Fibroblast of skin of abdomen (primary cell): ENCODE measurements at places on chromosomes 3 and 15.

DNA sequence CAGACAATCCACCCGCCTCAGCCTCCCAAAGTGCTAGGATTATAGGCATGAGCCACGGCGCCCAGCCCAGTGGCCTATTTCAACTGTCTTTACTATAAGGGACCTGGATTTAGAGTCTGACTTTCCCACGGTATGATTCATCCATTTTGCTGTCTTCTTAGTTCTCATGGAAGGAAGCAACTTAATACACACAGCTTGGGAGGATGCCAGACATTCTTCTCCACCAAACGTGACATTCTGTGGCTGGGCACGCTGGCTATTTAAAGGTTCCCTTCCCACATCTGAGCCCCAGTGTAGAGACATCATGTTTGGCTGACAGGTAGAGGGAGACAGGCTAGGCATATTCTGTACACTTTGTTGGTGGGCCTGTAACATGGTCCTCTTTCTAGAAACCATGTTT is 26.2 kb downstream of the FAM43A start:
- peak; percentile 89 for DNase-seq

DNA sequence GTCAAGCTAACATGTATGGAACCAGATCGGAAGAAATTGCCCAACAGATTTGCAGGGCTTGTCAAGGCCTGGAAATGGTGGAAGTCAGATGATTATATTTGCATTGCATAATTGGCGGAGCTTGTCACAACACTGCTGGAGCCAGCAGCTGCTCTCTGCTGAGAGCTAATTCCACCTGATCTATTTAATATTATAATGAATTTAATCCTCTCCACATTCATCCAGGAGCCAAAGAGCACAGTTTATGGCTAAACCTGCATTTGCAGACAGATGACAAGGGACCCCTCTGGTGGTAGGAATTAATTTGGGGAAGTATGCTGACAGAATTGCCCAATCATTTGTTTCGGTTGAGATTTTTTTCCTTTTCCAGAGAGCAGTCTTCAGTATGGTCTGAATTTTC is 730.2 kb downstream of the TUSC7 start:
- DNase-seq, result peak; percentile 46

DNA sequence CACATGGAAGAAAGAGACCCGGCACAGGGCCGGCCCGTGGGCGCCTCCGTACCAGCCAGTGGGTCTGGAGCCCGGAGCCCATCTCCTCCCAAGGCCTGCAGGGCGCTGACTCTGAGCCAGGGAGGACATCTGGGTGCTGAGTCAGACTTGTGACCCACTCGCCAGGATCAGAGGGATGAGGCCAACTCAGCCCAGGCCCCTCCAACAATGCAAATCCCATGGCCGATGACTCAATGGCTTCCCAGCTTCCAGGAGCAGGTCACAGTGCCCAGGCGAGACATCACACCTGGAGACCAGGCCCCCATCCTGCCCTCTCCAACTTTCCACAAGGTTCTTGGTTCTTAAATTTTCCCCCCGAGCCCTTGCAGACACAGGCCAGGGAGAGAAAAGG is 95.1 kb downstream of the LRIG1 start:
- DNase-seq, result peak; percentile 64

- DNase-seq, result no peak
Observed at GRCh38 chr15:57306944-57307411, 69.3 kb upstream of the CGNL1 start.

DNA sequence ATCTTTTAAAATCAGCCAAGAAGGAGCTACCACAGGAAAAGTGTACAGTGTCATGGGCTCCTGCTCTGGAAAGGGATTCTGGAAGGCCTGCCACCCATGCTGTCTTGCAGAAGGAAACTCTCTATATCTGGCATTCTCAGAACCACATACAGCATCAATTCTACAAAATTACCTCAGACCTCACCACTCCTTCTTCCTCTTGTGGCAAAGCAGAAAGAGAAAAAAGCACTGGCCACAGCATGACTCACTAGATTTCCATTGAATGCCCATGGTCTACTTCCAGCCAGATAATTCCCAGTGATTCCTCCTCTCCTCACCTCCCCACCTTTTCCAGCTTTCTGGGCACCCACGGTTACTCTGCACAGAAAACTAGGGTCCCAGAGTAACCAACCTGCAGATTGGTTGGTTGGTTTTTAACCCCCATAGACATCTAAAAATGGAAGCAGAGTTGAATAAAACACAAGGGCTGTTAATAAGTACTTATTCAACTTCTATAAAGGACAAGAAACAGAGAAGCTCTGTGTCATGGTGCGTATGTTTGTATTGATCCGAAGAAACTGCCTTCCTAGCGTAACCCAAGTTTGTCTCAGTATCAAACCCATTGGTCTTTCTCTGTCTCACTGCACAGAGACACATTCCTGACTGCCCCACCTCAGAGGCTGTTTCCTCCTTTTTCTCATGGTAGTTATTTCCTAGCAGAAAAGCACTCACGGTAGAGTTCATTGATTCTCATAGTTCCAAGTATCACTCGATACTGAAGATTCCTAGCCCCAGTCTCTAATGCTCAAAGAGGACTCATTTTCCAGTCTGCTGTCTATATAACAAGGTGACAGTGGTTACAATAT is 67.7 kb downstream of the LDHAL6B start:
- DNase-seq, result peak; percentile 59

DNA sequence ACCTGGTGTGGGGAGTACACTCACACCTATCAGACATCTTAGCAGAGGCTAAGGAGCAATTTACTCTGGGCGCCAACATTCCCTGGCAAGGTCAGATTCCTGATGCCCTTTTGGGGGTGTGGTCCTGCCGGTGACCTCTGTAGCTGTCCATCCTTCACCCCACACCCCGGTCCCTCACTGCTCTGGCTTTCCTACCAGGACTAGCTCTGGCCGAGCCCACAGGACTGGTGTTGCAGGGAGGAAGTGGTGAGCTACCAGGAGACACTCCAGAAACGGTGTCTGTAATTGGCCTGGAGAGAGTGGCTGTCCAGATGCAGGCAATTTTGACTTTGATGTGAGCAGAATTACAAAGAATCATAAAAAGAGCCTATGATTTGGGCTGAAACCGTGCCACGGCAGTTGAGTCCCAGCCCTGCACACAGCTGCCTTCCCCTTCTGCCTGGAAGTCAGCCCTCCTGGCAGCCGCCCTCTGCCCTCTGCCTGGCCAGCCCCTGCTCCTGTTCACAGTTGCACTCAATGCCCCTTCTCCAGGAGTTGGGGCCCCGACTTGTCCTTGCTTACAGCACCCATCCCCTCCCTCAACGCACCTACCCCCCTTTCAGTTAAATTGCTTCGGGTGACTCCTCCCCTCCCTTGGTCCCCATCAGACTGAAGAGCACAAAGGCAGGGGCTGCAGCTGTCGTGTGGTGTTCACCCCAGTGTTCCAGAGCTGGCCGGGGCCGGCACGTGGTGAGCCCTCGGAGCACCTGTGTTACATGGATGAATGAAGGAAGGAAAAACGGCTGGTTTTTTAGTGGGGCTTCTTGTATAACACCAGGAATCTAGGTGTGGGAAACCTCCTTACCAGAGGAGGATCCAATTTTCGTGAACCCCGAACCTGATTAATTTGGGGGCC is 80.2 kb upstream of the TPM1 start:
- DNase-seq, result no peak
